ENCODE measurements at places on chromosomes 1 and 21. TPM values are rescaled to one million over a fixed set of nuclear protein-coding genes. Genes with fewer than 3 reads are reported as not detected.

CLEC20A gene
- not detected for total RNA-seq

LHX4 gene
- not detected for total RNA-seq

TCP10L gene
- total RNA-seq = 0.57 TPM

TINAGL1 gene
- 542 TPM for total RNA-seq

ALX3 gene
- total RNA-seq = not detected

IFI44L gene
- 5.7 TPM for total RNA-seq

CASZ1 gene
- total RNA-seq = 4.0 TPM

PTPN14 gene
- total RNA-seq = 131 TPM

SAMD13 gene
- 1.3 TPM for total RNA-seq

SPRR2B gene
- total RNA-seq = not detected

KMO gene
- total RNA-seq = not detected

ADGRB2 gene
- 0.16 TPM for total RNA-seq

AGBL4 gene
- 0.19 TPM for total RNA-seq

CDA gene
- total RNA-seq = 1.4 TPM

ATPAF1 gene
- 14.9 TPM for total RNA-seq

COA6 gene
- 10.4 TPM for total RNA-seq

MROH9 gene
- not detected for total RNA-seq

KCNE1 gene
- under 0.01 TPM for total RNA-seq

NUP210L gene
- total RNA-seq = 0.16 TPM
